Activated CD4-positive, alpha-beta T cell treated with anti-CD3 and anti-CD28 coated beads, Interleukin-2, amount 50 U/mL, for 24 hours (primary cell): ENCODE measurements at places on chromosomes 2 and 18.

DNA sequence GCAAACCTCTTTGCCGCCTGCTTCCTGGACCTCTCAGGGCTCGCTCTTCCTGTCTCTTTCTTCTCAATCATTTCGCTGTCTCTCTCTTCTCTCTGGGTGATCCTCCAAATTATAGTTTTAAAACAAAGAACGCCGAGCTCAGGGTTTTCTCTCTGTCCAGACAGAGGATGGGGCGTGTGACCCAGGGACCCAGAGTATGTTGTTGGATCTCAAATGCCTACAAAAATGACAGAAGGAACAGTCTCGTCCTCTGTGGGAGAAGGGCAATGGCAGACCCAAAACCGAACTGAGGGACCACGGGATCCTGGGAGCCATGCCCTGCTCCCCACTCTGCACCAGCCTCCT is 88.5 kb downstream of the EIPR1 start:
- no peak for DNase-seq

GRCh38 chr2:60939622-60940021 is 58.2 kb downstream of the REL start:
- DNase-seq = no peak

- no peak for DNase-seq
Observed at GRCh38 chr2:44118257-44118656, 50.4 kb upstream of the PPM1B start.

DNA sequence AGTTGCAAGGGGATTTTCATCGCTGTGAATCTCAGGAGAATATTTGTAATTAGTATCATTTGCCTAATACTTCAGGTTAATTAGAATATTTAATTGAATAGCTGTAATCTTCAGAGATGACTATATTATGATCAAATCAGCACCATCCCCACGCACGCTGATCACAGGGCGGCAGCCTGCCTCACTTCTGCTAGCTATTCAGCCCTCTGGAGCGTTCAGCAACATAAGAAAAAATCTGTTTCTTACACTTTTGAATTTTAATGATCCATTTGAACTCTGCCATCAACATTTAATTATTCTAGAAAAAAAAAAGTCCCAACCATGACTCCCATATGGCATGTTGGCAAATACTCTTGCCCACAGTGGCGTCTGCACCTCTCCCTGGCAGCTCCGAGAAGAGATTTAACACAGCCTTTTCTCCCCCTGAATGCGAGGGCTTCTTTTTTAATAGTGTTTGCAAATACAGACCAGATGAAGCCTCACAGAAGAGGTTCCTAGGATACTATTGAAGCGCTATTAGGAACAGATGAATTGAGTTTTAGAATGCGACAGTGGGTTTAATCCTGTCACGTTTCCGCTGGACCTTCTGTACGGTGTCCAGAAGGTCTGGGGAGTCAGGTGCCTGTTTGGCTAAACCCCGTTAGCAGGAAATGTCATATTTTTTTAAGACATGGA is 731.9 kb upstream of the SALL3 start:
- DNase-seq = no peak

DNA sequence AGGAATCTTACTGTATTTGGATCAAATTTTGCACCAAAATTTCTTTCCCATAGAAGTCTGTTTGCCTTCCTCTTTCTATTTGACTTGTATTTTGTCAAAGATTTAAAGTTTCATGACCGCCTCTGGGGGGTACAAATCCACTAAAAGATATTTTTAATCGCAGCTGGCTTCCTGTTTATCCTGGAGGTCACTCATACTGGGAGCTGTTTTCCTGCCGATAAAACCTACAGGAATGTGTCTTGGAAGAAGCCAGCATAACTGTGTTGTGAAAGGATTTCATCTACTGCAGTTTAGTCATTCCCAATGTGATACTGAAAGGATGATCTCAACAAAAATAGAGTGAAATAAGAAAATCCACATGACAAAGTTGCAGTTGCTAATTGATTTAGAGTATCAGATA is 184.0 kb downstream of the RIT2 start:
- no peak for DNase-seq

GRCh38 chr2:24016376-24016761 is 6.5 kb downstream of the MFSD2B start:
- DNase-seq = no peak

DNA sequence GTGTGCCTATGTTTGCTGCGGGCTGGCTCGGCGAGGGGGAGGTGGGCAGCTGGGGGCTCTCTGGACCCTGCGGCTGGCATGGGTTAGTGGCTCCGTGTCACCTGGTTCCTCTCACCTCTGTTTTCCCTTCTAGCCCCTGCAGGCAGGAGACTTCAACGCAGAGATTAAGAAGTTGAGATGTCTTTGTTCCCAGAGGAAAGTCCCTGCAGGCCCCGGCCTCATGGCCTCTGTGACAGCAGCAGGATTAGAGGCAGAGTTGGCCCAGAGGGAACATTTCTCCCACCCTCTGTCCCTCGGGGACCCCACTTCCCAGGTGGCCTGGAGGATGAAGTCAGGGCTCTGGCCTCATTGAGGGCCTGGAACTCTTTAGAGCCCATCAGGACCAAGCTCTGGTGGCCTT is 56.5 kb downstream of the HPCAL1 start:
- no peak for DNase-seq
